ENCODE measurements at places on chromosomes 12 and 14.
A peak's percentile ranks its signal among the peaks of the same experiment; 100 is the strongest.

- no peak for DNase-seq
Measured at GRCh38 chr14:96745500-96746051, 51.6 kb upstream of the VRK1 start.

GRCh38 chr12:103178366-103179080 lies 221.0 kb downstream of the ASCL1 start:
- no peak for DNase-seq

GRCh38 chr12:4817880-4818279 lies 91.8 kb upstream of the KCNA1 start:
- DNase-seq = no peak

GRCh38 chr12:130437555-130438242 lies 100.0 kb downstream of the PIWIL1 start:
- DNase-seq = no peak

GRCh38 chr14:87067591-87067990 lies 925.4 kb downstream of the GALC start:
- DNase-seq = no peak

- DNase-seq = no peak
Measured at GRCh38 chr14:53346988-53347387, 193.9 kb upstream of the DDHD1 start.

- no peak for DNase-seq
Measured at GRCh38 chr14:104321088-104321801, 182.9 kb downstream of the KIF26A start.

GRCh38 chr14:100413699-100414098 lies 90.6 kb downstream of the SLC25A47 start:
- DNase-seq = no peak

GRCh38 chr14:91249841-91250616 lies 5.5 kb upstream of the GPR68 start:
- peak; percentile 38 for DNase-seq

DNA sequence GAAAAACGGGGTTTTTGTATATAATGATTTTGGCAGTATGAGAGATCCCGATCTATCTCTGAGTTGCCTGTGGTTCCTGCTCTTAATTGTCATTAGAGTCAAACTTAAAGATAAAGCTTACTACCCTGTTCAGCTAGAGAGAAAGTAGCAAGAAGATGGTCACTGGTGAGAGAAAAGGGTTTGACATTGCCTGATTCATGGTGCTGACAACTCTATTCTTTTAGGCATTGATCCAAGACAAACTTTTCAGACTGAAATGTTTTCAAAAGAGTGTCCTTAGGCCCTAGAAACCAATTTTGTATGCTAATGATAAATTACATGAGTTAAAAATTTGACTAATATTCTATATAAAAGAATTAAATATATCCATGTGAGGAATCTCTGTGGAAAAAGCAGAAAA lies 35.1 kb downstream of the PELI2 start:
- DNase-seq = no peak

DNA sequence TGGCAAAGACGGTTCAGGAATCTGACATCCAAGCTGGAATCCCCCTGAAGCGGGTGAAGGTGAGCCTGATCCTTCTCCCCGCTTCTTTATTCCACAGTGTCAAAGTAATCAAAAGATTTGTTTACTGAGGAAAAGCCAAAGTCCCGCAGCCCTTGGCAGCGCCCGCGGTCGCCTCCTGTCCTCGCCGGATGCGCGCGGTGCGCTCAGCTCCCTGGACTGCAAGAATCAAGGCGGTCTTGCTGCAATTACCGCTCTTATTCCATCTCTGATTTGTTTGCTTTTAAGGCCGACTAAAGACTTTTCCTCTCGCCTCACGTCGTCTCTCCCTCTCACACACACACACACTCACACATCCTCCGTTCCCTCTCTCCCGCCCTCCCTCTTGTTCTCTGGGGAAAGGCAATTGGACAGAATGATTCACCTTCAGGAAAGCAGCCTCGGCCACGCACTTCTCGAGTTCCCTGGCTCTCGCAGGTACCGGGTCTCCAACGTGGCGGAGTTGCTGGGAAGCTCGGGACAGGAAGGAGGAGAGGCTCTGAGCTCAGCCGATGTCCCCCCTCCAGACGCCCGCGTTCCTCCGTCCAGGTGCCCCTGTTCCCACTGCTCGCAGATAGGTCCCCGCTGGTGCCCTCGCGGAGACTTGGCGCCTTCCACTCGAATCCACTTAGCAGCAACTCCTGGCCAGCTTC lies 68.6 kb upstream of the USP15 start:
- DNase-seq = peak; percentile 15

DNA sequence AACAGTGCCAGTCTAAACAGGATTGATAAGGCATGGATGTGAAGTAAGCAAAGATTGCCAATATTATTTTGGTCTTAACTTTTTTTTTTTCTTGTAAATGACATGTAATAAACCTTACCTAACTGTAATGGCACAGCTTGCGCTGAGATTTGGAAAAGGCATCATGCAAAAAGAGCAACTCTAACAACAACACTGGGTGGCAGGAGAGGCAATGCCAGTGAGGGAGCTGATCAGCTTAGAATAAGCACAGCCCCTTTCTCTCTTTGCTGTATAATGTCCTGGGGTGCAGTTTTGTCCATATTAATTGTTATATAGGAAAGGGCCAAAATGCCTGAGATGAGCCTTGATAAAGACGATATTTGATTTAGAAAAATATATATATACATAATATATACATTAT lies 1589.7 kb upstream of the FLRT2 start:
- DNase-seq = no peak

- DNase-seq = no peak
Measured at GRCh38 chr14:98614741-98615140, 657.3 kb downstream of the BCL11B start.

GRCh38 chr12:3296409-3296701 lies 194.6 kb upstream of the PRMT8 start:
- no peak for DNase-seq

GRCh38 chr12:97944576-97944975 lies 482.0 kb downstream of the RMST start:
- DNase-seq = no peak

DNA sequence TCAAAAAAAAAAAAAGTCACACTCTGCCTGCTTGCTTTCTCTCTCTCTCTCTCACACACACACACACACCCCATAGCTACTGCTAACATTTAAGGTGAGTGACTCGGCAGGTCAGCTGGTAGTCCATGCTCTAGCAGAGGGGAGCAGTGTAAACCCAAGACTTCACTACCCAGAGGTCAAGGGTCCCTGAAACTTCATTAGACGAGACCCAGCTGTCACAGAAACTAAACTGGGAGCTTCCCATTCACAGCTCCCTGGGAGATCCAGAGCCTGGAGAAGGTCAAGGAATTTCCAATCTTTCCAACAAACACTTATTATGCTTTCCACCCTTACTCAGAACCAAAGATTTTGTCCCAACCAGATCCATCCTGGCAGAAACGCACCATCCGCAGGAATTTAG lies 33.2 kb downstream of the CKAP4 start:
- no peak for DNase-seq

- DNase-seq = no peak
Measured at GRCh38 chr12:12563290-12563928, 746 bp upstream of the DUSP16 start.

- DNase-seq = no peak
Measured at GRCh38 chr14:55877942-55878341, 240.3 kb upstream of the PELI2 start.

DNA sequence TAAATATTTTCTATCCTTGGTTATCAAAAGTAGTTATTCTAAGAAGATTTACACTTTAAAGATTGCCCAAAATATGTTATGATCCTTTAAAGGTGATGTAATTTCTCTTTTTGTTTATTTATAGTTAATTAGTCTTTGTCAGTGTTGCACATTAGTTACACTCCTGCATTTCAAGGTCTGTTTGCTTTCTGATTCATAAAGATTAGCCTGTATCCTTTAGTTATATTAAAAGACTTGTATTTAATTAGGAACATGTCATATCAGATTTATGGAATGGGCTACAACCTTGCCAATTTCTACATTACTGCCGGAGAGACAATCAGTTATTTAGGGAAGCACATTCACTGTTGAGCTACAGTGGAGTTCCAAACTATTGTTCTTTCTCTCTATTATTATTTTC lies 3.5 kb downstream of the EPYC start:
- no peak for DNase-seq

DNA sequence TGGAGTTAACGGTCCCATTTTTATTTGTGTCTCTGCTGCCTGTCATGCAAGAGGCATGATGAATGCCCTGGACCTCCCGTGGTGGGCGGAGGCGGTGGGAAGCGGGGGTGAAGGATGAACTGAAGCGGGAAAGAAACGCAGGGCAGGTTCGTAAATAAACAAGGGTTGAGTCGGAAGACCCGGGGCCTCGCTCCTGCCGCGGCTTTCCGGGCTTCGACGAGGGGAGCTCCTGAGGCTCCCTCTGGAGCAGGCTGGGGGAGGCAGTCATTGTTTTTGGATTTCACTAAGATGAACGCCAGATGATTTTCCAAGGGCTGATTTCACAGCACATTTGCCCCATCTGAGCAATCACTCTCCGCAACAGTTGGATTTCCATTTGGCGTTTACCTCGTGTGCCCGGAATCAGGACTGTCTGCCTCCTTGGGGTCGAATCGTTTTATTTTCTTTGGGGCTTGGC lies 130.2 kb downstream of the SLC38A6 start:
- DNase-seq = no peak

GRCh38 chr12:69502345-69503081 lies 32.3 kb downstream of the FRS2 start:
- DNase-seq = no peak

GRCh38 chr14:92459030-92459949 lies 54.3 kb upstream of the RIN3 start:
- DNase-seq = no peak

DNA sequence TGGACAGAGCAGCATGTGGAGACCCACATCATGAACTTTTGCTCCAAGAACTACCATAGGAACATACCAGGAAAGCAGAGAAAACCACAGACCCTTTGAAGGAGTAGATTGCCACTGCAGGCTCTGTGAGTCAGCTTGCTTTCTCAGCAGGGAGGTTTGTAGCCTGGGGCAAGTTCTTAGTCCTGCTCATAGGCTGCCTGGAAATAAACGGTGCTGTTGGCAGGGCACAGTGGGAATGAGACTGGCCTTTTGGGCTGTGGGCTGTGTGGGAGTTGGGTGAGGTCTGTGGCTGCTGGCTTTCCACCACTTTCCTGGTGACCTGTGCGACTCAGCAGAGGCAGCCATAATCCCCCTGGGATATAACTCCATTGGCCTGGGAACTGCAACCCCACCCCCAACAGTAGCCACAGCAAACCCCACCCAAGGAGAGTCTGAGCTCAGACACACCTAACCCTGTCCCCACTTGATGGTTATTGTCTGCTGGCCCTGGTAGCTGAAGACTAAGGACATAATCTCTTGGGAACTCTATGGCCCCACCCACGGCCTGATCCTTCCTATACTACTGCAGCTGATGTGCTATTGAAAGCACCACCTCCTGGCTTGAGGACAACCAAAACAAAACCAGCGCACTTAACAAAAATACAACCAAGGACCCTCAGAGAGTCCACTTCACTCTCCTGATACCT lies 192.1 kb upstream of the GARIN6 start:
- DNase-seq = no peak

DNA sequence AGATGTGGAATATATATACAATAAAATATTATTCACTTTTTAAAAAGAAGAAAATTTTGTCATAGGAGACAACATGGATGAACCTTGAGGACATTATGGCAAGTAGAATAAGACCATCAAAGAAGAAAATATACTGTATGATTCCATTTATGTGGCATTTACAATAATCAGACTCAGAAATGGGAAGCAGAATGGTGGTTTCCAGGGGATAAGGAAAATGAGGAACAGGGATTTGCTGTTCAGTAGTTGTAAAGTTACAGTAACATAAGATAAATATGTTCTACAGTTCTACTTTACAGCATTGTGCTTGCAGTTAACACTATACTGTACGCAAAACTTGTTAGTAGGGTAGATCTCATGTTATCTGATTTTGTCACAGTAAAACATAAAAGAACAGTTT lies 1271.0 kb downstream of the LRFN5 start:
- no peak for DNase-seq

GRCh38 chr14:62301911-62302310 lies 539.7 kb downstream of the SNAPC1 start:
- DNase-seq = no peak

DNA sequence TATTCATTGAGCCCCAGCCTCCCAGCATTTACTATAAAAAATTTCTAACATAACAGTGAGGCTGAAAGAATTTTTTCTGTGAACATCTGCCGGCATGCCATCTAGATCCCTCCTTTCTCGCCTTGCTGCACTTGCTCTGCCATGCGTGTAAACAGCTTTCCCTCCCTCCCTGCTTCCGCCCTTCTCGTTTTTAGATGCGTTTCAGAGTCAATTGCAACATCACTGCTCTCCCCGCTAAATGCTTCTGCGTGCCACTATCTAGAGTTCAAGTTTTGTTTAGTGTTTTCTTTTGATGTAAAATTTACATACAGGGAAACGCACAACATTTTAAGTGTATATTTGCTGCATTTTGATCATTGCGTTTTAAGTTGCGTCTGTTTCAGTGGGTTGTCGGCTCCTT lies 83.6 kb downstream of the CCDC92 start:
- no peak for DNase-seq

DNA sequence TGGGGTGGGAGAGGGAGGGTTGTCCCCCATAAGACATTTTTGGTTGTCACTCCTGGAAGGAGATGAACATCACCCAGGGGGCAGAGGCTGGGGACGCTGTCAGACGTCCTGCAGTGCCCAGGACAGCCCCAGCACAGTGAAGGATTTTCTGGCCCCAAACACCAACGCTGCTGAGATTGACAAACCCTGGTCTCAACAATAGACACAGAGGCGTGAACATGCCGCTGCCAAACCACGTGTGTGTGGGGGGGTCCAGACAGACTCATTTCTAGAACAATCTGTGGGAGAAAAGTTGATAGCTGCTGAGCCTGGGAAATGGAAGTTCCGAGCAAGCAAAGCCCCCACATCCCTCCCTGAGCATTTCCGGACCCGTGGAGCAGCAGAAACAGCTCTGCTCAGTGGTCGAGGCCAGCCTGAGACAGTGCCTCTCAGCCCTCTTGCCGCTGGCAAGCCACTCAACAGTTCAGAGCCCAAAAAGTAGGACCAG lies 43.8 kb upstream of the CLMN start:
- no peak for DNase-seq

GRCh38 chr12:26097046-26097878 lies 27.6 kb downstream of the BHLHE41 start:
- DNase-seq = peak; percentile 65
